MG63 (cell line): ENCODE measurements at places on chromosomes 13 and 19. TPM values are rescaled to one million over a fixed set of nuclear protein-coding genes. Genes with fewer than 3 reads are reported as not detected.

Gene CDX2
- 0.07 TPM in 1 of 2 replicates, not detected in the other for total RNA-seq

Gene RFPL4A
- not detected in 2 replicates for total RNA-seq

DNA sequence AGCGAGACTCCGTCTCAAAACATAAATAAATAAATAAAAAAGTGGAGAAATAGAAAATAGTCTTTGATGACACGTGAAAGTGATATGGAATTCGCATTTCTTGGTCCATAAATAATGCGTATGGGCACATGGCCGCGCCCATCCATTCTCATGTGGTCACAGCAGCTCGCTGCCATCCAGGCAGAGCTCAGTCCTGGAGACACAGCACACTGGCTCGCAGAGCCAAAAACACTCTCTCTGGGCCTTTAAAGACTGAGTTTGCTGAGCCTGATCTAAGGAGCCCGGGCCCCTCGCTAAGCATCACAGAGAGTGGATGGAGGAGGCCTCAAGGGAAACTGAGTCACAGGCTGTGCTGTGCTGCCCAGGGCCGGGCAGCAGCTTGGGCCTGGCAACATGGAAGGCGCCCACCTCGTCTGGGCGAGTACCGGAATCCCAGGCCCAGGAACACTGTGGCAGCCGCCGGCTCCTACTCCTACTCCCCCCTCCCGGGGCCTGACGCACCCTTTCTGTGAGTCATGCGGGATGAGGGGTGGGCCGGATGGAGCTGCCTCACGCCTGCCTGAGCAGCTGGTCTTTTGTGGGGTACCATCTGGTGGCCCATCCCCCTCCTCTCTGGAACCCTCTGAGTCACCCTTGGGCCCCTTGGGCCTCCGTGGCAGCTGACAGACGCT is 28.9 kb upstream of the CACTIN start:
- peak; percentile 90 for DNase-seq

DNA sequence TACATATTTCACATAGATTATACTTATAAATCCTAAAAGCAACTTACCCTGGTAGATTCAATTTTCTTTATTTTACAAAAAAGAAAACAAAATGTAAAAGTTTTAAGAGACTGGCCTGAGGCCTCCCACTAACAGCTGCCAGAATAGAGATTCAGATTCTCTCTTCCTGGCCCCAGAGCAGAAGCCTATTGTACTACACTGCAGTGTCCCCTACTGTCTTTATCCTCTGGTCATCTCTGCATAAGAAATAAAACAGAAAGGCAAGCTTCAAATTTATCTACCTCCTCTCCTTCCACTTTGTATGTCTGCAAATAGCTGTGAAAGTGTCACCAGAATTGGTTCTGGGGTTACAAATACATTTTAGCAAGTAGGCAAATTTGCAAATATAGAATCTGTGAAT is 1004.1 kb upstream of the PCDH9 start:
- DNase-seq, result no peak

DNA sequence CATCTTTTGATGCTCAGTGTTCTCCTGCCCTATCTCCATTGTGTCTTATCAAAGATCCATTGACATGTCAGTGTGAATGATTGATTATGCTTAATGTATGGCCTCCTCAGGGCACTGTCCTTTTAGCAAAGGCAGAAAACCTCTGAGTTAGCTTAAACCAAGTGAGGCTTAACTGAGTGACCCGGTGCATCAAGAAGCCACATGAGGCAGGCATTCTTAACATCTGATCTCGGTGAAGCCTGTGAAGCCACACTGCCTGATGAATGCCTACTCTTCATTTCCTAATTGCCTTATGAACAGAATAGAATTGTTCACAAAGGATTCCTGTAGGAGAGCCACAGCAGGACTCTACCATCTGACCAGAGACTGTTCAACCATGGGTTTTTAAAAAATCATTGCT is 168.1 kb upstream of the SOX21 start:
- DNase-seq, result no peak
